Activated CD4-positive, alpha-beta T cell treated with anti-CD3 and anti-CD28 coated beads, Interleukin-2, amount 10 ng/mL, durations not matched to agents 7 days and 5 days (primary cell): ENCODE measurements at places on chromosomes 1 and 21. TPM values are rescaled to one million over a fixed set of nuclear protein-coding genes. Genes with fewer than 3 reads are reported as not detected.

- H3K27me3 ChIP-seq: peaks cover 2% of the 10 kb centered on the region
- peaks cover 30% of the 10 kb centered on the region for H3K4me1 ChIP-seq
Measured at GRCh38 chr1:33469691-33470090, 2.8 kb upstream of the ZSCAN20 start.

DNA sequence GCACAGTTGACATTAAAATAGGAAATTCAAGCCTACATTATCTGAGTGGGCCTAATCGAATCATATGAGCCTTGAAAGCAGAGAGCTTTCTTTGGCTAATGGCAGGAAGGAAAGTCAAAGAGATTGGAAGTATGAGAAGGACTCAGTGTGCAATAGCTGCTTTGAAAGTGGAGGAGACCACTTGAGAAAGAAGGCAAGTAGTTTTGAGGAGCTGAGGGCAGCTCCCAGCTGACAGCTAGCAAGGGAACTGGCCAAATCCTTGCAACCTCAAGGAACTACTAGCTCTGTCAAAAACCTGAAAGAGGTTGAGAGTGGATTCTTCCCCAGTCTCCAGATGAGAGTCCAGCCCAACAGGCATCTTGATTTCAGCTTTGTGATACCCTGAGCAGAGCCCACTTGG is 149.0 kb upstream of the CACYBP start:
- H3K4me3 ChIP-seq: no peak overlapping the region

GRCh38 chr1:9877962-9878361 is 32.1 kb downstream of the CTNNBIP1 start:
- H3K4me1 ChIP-seq: peaks cover 20% of the 10 kb centered on the region
- no peak overlapping the region for H3K27ac ChIP-seq
- no peak overlapping the region for H3K4me3 ChIP-seq
- no peak for DNase-seq
- H3K27me3 ChIP-seq: no peaks in the 10 kb centered on the region
- H3K36me3 ChIP-seq: no peaks in the 10 kb centered on the region

DNA sequence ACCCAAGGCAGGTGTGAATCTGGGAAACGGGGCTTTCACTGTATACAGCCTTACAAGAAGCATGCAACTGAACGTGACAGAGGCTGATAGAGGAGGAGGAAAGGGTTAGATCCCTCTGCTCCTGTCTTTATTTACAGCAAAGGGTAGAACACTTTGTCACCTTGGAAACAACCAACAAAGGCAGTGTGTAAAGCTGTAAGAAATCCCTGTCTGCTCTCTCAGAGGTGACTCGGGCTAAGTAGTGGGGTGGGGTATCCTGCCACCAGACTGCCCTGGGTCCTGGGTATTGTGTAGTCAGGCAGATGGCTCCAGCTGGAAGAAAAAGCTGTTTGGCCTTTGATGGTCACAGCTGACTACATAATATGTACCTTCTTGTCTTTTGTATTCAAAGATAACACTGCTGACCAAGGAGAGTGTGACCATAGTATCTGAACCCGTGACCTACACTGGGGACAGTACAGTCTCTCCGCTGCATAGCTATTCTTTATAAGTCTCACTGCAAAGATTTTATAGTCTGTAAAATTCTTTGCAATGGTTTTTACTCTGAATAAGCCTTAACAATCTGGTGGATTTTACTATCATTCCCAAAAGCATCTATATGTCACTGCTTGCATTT is 22.1 kb upstream of the POU2F1 start:
- H3K27me3 ChIP-seq: no peaks in the 10 kb centered on the region
- no peaks in the 10 kb centered on the region for H3K36me3 ChIP-seq
- no peaks in the 10 kb centered on the region for H3K4me1 ChIP-seq
- DNase-seq: no peak

DNA sequence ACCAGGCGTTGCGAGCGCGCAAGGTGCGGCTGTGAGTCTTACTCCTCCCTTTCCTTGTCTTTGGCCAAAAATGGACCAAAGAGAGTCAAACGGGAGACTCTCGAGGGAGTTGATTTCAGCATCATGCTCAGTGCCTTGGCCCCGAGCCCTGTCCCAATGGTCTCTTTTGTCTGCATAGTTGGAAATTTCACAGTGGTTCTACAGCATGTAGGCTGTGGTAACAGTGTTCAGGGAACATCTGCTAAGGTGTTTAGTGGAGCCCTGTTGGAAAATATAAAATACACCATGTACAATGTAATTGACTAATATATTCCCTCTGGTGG is 2.7 kb downstream of the CACNA1E start:
- no peaks in the 10 kb centered on the region for H3K36me3 ChIP-seq
- no peak overlapping the region for H3K4me3 ChIP-seq
- H3K4me1 ChIP-seq: peaks cover 14% of the 10 kb centered on the region

DNA sequence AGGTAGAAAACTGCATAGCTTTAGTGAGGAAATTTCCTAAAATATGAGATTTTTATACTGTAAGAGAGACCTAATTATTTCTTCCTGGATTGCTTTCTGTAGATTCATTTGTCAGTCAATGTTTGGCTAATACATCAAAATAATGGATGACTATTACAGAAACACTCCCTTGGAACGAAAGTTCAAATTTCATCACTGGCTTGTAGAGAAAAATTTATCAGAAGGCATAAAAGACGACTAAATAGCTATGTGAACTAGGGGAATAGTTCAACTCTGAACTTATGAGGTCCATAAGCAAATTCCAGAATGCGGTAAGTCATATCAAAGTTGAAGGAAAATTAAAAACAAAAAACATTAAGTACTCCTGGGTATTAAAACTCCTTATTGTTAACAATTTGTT is 36.0 kb downstream of the WNT2B start:
- H3K36me3 ChIP-seq: peaks cover 1% of the 10 kb centered on the region
- H3K4me3 ChIP-seq: no peak overlapping the region

DNA sequence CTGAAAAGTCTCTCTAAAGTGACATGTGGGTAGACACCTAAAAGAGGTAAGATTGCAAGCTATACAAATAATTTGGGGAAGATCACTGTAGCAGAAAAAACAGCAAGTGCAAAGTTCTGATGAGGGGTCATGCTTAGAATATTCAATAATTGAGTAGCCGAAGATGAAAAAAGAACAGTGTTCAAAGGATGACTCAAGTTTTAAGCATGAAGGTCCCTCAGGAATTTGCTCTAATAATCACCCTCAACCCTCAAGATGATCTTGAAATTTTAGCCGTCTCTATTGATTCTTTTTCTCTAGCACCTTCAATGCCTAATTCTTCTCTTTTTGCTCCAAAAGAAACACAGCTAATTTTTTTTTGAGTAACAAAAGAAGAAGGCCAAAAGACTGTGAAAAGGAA is 190.6 kb upstream of the ZNHIT6 start:
- no peak overlapping the region for H3K27ac ChIP-seq
- no peaks in the 10 kb centered on the region for H3K4me1 ChIP-seq
- no peaks in the 10 kb centered on the region for H3K36me3 ChIP-seq
- H3K27me3 ChIP-seq: no peaks in the 10 kb centered on the region
- H3K4me3 ChIP-seq: no peak overlapping the region

AMY2B gene
- total RNA-seq: 10.6 TPM

B3GALT5 gene
- not detected for total RNA-seq

EDARADD gene
- total RNA-seq: 1.6 TPM
